ENCODE measurements at places on chromosomes 5 and 9.

- DNase-seq: no peak
These were observed 364.1 kb downstream of the EFNA5 start for GRCh38 chr5:107306594-107306993.

- no peak for DNase-seq
These were observed 42.2 kb upstream of the PDE8B start for GRCh38 chr5:77168161-77168878.

DNA sequence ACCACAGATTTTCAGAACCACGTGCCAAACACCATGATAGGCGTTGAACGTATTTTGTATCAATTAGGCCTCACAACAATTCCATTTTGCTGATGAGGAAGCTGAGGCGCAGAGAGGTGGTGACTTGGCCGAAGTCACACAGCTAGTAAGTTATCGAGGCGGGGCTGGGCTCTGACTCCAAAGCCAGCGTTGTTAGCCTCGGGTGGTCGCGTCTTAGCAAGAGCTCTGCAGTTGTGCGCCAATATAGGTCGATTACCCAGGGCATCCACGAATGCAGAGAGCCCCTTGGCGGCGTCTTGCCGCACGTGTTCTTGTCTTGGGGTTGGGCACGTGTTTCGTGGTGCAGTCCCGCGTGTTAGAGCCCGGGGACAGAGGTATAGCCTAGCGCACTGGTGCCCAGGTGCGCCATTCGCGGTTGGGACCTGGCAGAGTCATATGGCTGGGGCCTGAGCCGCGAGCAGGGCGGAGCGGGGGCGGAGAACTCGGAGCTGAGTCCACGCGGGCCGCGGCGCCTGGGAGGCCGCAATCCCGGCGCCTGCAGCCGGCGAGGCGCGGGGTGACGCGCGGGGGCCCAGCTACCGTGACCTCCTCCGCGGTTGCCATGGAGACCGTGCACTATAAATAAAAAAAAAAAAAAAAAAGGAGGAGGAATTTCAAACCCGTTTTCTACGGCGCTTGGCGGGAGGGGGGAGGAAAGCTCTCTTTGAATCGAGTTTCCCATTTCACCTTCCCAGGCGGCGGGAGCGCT, 62.3 kb downstream of the CXXC5 start:
- peak; percentile 83 for DNase-seq

DNA sequence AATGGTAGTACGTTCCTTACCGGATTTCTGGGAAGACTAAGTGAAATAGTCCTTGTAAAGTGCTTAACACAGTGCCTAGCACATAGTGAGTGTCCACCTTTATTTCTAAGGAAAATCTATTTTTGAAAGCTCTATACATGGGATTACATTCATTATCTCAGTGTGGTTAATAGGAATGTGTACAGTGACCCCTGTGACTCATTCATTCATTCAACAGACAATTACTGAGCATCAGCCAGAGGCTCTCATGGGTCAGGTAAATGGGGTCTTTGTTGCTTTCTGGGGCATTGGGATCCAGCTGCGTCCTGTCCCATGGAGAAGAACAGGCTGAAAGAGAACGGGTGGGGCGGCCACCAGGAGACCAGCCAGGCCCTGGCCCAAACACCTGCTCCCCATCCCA, 226.2 kb upstream of the TBC1D2 start:
- no peak for DNase-seq

- no peak for DNase-seq
These were observed 177.5 kb downstream of the AOPEP start for GRCh38 chr9:94903961-94904421.

GRCh38 chr9:24793787-24794186, 248.1 kb upstream of the IZUMO3 start:
- DNase-seq: no peak

DNA sequence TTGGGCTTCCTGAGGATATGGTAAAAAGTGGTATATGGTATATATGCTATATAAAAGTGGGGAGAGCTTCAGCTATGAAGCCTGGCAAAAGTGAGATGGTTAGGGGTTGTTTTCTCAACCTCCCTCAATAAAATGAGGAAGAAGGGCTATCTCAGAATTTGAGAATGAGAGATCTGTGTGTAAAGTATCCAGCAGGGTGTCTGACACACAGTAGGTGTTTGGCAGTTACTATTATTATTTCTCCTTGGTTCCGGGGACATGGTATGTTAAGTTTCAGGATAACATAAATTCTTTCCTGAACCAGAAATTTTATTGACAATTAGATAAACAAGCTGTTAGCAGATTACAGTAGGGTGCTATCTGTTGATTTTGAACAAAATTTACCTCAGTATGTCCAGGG, 94.1 kb downstream of the DENND1A start:
- no peak for DNase-seq

- DNase-seq: no peak
These were observed 508.4 kb downstream of the NFIB start for GRCh38 chr9:13805546-13805945.

- DNase-seq: no peak
These were observed 56.3 kb upstream of the S1PR3 start for GRCh38 chr9:88934876-88935535.

DNA sequence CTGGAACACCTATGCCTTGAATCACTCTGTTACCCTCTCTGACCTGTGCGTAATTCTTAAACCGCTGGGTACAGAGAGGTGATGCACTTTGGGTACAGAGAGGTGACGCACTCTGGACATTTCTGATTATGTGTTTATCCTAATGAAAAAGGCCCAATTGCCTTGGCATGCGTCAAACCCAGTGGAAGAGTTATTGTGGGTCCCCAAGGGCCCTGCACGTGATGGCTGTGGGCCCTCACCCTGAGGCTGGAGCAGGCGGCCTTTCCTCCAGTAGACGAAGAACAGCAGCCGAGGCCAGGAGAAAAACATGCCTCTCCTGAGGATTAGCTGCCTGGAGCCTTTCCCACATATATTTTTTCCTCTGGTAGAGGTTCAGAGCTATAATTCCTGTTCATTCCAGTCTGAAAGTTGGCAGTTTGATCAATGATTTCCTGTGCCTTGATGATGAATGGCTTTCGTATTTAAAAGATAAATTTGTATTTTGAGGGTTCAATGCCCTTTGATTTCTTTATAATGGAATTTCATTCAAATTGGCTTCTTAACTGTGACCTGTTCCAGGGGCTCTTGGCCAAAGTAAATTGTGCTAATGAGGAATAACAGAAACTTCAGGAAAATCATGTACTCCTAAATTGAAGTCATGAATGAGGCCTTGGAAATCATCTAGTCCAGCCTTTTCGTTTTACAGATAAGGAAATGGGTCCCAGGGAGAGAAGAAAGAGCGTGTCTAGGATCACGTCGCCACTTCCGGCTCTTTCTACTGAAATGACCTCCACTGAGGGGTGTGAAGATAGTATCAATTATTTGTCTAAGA, 22.8 kb downstream of the ACER2 start:
- no peak for DNase-seq

- no peak for DNase-seq
These were observed 465.0 kb downstream of the AGTPBP1 start for GRCh38 chr9:85276741-85277140.

Measured in neural progenitor cell (in vitro differentiated cells).